ENCODE measurements at places on chromosomes 12 and 14. TPM values are rescaled to one million over a fixed set of nuclear protein-coding genes. Genes with fewer than 3 reads are reported as not detected.
A peak's percentile ranks its signal among the peaks of the same experiment; 100 is the strongest.

DNA sequence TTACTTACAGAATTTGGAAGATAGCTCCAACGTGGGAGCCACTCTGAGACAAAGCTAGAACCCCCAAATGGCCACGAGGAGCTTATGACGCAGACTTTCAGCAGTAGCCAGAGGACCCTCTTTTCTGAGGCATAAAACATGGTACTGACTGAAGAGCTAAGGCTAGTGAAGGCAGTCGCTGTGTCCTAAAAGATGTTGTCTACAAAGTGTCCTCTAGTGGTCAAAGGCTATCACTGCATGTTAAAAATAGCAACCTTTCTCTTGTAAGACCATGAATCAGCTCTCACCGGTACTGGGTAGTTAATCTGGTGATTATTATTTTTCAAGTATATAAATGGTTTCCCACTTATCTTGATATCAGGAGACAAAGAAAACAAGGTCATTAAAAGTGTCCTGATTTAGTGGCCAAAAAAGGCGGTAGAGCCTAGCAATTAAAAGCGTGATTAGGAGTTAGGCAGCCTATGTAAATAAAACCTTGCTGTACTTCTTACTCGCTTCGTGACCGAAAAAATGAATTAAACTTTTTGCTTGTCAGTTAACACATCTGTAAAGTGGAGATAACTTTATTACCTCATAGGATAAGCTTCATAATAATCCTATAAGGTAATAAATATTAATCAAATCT lies 47.0 kb upstream of the LGR5 start:
- peak; percentile 81 for DNase-seq

DNA sequence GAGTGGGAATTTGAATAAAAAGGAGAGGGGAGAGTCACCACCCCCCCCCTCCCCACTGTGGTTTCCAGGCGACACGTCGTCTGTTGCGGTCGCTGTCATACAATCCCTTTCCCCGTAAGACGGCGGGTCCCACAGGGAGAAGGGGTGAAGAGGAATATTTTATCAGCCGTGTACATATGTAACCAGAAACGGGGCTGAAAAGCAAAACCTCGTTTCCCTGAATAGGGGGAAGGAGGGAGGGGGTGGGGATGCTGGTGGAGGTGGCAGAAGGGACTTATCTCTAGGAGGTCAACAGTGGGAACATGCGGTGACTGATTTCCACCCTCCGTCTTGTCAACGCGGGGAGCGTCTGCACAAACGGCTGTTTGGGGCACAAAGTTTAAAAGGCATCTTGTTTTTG lies 171.4 kb downstream of the RBM19 start:
- DNase-seq = no peak

DNA sequence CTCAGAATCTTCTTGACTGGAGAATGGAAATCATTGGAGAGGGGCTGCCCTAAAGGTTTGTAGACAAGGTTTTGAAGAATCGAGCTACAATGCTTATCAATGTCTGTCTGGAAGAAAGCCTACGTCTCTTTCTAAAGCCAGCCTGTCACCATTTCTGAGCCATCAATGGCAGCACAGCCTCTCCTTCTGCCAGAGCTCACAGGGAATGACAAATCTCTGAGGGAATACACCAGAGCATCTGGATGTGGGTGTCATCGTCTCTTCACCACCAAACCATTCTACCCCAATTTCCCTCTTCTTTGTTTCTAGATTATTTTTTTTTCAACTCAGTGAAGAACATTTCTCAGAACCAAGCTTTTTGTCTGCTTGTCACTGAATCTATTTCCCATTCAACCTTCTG lies 349.7 kb downstream of the EMP1 start:
- DNase-seq = no peak

GRCh38 chr12:21704847-21705246 lies 47.2 kb upstream of the LDHB start:
- DNase-seq = no peak

GRCh38 chr14:96239711-96240141 lies 16.3 kb upstream of the BDKRB1 start:
- DNase-seq = no peak

DNA sequence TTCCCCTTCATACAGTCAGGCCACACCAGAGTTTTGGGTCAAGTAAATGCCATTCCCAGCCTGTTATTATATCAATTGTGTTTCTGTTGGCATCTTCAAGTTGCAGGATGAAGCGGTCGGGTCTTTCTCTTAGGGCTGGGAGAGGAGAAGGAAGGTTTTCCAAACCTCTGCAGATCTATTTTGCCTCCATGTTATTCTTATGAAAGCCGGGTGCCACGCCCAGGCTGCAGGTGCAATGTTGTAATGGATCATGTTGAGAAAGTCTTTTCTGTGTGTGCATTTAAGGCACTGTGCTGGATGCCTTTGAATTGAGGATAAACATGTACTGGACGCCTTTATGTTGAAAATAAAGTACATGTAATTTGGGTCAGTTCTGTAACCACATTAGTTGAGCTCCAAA lies 164.4 kb upstream of the HIF1A start:
- no peak for DNase-seq

- no peak for DNase-seq
Observed at GRCh38 chr14:28373721-28374120, 392.9 kb upstream of the FOXG1 start.

GRCh38 chr14:55339770-55340169 lies 68.5 kb downstream of the FBXO34 start:
- no peak for DNase-seq

DNA sequence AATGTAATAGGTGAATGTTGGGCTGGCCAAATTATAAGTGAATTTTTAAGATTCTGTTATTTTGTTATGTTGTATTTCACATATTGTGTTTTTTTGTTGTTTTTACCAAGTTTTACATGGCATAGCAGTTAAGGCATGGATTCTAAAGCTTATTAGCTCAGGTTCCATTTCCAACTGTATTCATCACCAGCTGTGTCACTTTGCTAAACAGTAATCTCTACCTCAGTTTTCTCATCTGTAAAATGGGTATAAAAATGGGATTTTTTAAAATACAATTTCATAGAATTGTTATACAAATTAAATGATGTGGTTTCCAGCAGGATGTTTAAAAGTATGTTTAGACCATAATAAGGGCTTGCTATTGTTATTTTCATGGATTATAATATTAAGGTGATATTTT lies 512.2 kb downstream of the SLC16A7 start:
- no peak for DNase-seq

- peak; percentile 78 for DNase-seq
Observed at GRCh38 chr12:57089271-57090245, 644 bp downstream of the NAB2 start.

GRCh38 chr12:71900091-71900490 lies 38.6 kb upstream of the TPH2 start:
- no peak for DNase-seq

MIP gene
- not detected for total RNA-seq

AGAP2 gene
- 12.0 TPM for total RNA-seq

BEGAIN gene
- total RNA-seq = not detected

DACT1 gene
- 0.11 TPM for total RNA-seq

CLMN gene
- 40.1 TPM for total RNA-seq

NANOG gene
- not detected for total RNA-seq

ITGB7 gene
- total RNA-seq = 159 TPM

FOXM1 gene
- 20.8 TPM for total RNA-seq

LPAR5 gene
- total RNA-seq = 14.6 TPM
